Cerebellar cortex (tissue), 1 donor: ENCODE measurements at places on chromosomes 2 and 18.

- no peak for DNase-seq
These were observed 4.6 kb downstream of the PROC start for GRCh38 chr2:127422559-127423477.

GRCh38 chr2:216659276-216659675, 26.1 kb downstream of the IGFBP2 start:
- no peak for DNase-seq

- peak; percentile 78 for DNase-seq
These were observed 130.2 kb downstream of the ARHGAP15 start for GRCh38 chr2:143259368-143259958.

GRCh38 chr2:129711816-129712675, 267.4 kb upstream of the RAB6C start:
- DNase-seq: no peak

DNA sequence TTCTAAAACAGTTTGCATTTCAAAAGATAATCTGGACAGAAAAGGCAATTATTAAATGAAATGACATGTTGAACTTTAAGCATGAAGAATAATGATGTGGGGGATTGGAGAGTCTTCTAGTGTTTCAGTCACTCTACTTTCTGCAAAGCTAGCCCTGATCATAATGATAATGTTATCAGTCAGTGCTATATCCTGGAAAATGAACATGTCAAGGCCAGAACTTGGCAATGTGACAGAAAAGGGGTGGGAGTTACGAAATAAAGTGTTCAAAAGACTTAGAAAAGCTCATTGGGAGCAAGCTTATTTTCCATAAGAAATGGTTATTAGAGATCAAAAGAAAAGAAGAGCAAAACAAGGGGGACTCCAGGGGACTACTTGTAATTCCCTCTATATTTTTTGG, 288.5 kb upstream of the SLC8A1 start:
- no peak for DNase-seq

DNA sequence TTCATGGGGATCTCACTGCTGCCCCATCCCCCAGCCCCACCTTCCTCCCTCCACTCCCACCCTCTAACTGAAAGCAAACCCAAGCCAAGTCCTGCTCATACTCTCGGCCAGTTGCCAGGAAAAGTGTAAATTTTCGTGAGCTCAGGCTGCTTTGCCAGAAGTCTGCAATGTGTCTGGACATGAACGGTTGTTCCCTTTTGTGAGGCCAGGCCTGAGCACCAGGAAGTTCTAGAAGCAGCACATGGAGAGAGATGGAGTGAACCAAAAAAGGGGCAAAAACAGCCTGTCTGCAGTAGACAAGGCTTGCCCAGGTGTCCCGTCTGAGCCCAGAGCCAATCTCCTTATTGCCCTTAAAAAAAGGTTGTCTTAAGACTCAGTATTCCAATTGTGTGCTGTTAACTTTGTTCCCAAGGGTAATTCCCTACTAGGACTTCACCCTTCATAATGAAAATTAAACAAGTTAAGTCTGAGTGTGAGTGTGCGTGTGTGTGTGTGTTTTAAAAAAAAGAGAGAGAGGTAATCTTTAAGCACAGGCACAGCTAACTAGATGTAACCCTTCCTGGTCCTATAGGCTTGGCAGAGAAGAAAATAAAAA, 247.1 kb downstream of the BCL11A start:
- DNase-seq: no peak
